NCI-H2107 (cell line): ENCODE measurements at places on chromosomes 1 and 21.

GRCh38 chr1:203368624-203369451, 17.9 kb upstream of the FMOD start:
- no peak for DNase-seq

DNA sequence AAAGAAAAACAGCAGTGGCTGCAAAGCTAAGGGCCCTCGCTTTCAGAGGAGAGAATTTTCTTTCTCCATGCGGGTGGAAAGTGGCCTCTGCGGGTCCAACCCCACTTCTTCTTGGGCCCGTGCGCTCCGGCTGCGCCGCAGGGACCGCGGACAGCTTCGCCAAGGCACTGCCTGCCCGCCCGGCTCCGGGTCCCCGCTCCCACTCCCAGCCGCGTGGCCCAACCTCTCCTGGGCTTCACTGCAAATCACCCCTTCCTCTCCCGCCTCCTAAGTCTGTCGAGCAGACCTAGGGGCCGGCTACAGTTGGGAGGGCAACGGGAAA, 1.0 kb upstream of the RUNX3 start:
- no peak for DNase-seq

- DNase-seq = no peak
Observed at GRCh38 chr1:208907790-208908189, 663.6 kb upstream of the PLXNA2 start.

- no peak for DNase-seq
Observed at GRCh38 chr1:73343947-73344346, 854.0 kb downstream of the LRRIQ3 start.

DNA sequence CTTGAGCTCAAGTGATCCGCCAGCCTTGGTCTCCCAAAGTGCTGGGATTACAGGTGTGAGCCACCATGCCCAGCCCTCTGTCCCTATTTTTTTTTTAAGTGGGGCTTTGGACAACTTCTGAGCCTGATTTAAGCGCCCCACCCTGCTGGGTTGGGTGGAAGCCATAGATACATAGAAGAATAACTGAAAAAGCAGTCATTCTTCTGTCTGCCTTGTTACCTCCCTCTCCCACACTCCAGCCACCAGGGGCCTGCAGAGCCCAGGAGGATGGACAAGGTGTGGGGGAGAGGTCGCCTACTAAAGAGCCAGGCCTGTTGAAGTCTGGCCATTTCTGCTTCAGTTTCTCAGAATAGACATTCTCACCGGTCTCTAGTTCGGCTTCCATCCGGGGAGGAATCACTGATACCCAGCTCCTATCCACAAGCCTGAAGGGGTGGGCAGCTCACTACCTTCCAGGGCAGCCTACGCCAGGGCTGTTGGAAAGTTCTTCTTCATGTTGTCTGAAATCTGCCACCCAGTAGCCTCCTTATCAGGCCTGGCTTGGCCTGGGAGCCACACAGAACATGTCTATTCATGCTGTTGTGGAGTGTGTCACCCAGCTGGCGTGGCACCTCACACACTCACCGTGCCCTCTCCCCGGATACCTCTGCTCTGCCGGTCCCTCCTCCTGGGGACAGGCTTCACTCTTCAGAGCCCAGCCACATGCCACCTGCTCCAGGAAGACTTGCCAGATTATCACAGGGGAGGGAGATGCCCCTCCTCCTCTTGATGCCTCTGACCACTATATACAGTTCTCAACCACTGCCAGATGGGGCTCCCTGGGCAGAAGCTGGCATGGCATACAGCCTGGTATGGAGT, 27.7 kb downstream of the KNCN start:
- DNase-seq = no peak

DNA sequence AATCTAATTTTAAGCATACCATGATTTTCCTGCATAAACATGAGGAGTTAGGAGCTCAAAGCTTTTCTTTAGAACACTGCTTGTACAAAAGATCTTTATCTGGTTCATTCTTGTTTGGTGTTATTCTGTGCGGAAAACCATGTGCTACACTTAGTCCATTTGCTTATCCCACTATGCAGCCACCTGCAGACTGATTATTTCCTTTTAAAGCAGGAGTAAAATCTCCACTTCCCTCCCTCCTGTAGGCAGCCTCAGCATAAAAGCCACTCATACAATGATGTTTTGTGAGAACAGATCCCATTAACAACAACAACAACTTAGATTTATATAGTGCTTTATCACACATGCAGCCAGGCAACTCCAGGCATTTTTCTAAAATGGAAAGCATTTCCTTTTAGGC, 355.3 kb upstream of the NEGR1 start:
- no peak for DNase-seq

DNA sequence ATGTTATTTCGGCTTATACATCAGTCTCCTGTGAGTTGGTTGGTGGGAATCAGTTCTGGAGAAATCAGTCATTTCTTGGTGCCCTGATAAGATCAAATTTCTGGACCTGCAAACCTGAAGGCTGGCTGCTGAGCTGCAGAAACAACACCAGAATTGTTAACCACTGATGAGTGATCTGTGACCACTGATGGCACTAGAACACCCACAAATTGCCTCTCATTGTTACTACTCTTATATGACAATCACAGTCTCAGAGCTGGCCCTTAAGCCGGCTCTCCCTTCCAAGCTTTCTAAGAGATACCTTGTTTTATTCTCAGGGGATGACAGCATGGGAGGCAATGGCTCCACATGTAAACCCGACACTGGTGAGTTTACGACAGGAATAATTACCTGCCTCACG, 1.9 kb downstream of the C1orf162 start:
- DNase-seq = peak; percentile 51

DNA sequence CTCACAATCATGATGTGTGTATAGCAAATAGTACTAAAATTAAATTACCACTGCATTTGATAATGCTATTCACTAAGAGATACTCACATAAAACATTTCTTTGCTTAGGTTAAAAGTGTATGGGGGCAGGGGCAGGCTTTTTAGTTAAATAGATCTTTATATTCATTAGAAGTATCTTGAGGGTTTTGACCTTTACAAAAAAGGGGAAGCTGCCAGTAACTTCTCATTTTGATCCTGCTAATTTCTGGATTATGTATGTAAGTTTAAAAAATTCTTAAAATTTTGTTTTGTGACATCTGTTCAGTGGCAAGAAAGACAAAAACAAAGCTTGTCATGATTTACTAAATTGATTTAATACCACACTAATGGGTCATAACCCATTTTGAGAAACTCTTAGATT, 45.8 kb upstream of the S1PR1 start:
- DNase-seq = no peak

- no peak for DNase-seq
Observed at GRCh38 chr21:32021319-32021994, 148.6 kb downstream of the HUNK start.

DNA sequence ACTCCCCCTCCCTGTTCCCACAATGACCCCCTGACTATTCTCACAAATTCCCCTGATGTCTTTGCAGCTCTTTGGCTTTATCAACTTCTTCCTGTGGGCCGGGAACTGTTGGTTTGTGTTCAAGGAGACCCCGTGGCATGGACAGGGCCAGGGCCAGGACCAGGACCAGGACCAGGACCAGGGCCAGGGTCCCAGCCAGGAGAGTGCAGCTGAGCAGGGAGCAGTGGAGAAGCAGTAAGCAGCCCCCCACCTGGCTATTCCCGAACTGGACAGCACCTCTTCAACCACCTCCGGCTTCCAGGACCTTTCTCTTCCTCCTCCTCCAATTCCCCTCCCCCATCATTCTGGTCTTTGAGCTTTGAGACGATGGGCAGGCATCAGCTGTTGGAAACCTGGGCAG, 4.4 kb upstream of the ATXN7L2 start:
- DNase-seq = no peak

DNA sequence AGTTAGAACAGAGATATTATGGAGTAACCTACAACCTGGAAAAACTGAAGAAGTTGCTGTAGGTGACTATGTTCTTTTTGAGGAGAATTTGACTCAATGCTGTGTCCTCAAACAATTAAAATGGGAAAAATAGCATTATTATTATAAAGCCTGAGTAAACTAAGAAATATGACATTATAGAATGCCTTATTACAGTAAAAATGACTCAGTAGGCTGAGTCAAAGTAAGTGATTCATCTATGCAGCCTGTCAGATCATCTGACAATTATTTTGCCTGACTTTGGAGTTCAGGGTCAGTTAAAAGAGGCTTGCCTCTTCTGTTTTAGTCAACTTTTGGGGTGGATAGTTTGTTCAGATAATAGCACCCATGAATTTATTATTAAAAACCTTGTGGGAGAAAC, 150.8 kb upstream of the PTGFR start:
- DNase-seq = no peak
